Uterine smooth muscle cell (primary cell): ENCODE measurements at places on chromosomes 6 and 20. TPM values are rescaled to one million over a fixed set of nuclear protein-coding genes. Genes with fewer than 3 reads are reported as not detected.

TSPO2 gene
- total RNA-seq: not detected in 2 replicates

VSX1 gene
- not detected in 2 replicates for total RNA-seq

PBOV1 gene
- not detected in 2 replicates for total RNA-seq

PABPC1L gene
- 11.5 and 21.5 TPM in 2 replicates for total RNA-seq

SCUBE3 gene
- total RNA-seq: 21.1 and 58.5 TPM in 2 replicates

FAXC gene
- 1.2 TPM in 2 replicates for total RNA-seq

FOXQ1 gene
- 0.33 TPM in 1 of 2 replicates, not detected in the other for total RNA-seq

HLA-DRB5 gene
- total RNA-seq: not detected in 2 replicates

PRL gene
- total RNA-seq: not detected in 2 replicates

LY86 gene
- total RNA-seq: not detected in 2 replicates

IRAK1BP1 gene
- total RNA-seq: 3.7 and 5.4 TPM in 2 replicates

CYP24A1 gene
- not detected in 2 replicates for total RNA-seq

CGAS gene
- total RNA-seq: 6.1 and 7.4 TPM in 2 replicates

SLCO4A1 gene
- total RNA-seq: 2.0 and 4.8 TPM in 2 replicates

SNAP25 gene
- total RNA-seq: 0.25 and 0.44 TPM in 2 replicates

GPLD1 gene
- 0.33 and 0.87 TPM in 2 replicates for total RNA-seq

TDRD6 gene
- total RNA-seq: 0.11 and 0.12 TPM in 2 replicates

CLPSL2 gene
- total RNA-seq: not detected in 2 replicates

MOCS1 gene
- 9.8 and 11.9 TPM in 2 replicates for total RNA-seq

DDR1 gene
- total RNA-seq: 8.6 and 22.4 TPM in 2 replicates

TNXB gene
- total RNA-seq: 5.9 and 6.7 TPM in 2 replicates

FAM184A gene
- total RNA-seq: 1.00 and 1.1 TPM in 2 replicates

ZBP1 gene
- not detected in 2 replicates for total RNA-seq

TMEM63B gene
- total RNA-seq: 25.3 and 32.9 TPM in 2 replicates

GSTA2 gene
- total RNA-seq: not detected in 2 replicates

PPP1R14C gene
- total RNA-seq: 0.50 and 1.9 TPM in 2 replicates

OPN5 gene
- total RNA-seq: not detected in 2 replicates

PSORS1C1 gene
- total RNA-seq: 1.00 and 1.2 TPM in 2 replicates

LTB gene
- 0.25 TPM in 1 of 2 replicates, not detected in the other for total RNA-seq

XKR7 gene
- total RNA-seq: under 0.01 TPM in 1 of 2 replicates, not detected in the other

SLC16A10 gene
- 0.12 and 0.33 TPM in 2 replicates for total RNA-seq

PREX1 gene
- total RNA-seq: 21.4 and 24.3 TPM in 2 replicates

IRF4 gene
- under 0.01 TPM in 2 replicates for total RNA-seq

NCOA7 gene
- 46.1 and 84.0 TPM in 2 replicates for total RNA-seq

MAP3K5 gene
- 24.2 and 33.6 TPM in 2 replicates for total RNA-seq

TREML1 gene
- total RNA-seq: not detected in 2 replicates

C6orf118 gene
- total RNA-seq: not detected in 2 replicates

SLC32A1 gene
- not detected in 2 replicates for total RNA-seq

PEX6 gene
- 24.9 and 68.6 TPM in 2 replicates for total RNA-seq

ERVFRD-1 gene
- total RNA-seq: under 0.01 and 0.12 TPM in 2 replicates

SLC22A2 gene
- 0.12 TPM in 1 of 2 replicates, not detected in the other for total RNA-seq

SMPDL3A gene
- total RNA-seq: 11.7 and 38.1 TPM in 2 replicates

LY6G5C gene
- 0.33 and 0.37 TPM in 2 replicates for total RNA-seq

DEF6 gene
- 0.87 and 0.89 TPM in 2 replicates for total RNA-seq

RTEL1 gene
- total RNA-seq: 15.9 and 31.5 TPM in 2 replicates

MOG gene
- total RNA-seq: not detected in 2 replicates
